ENCODE measurements at places on chromosomes 7 and 10.

GRCh38 chr10:130782467-130782866 is 529.1 kb downstream of the TCERG1L start:
- no peak for DNase-seq

DNA sequence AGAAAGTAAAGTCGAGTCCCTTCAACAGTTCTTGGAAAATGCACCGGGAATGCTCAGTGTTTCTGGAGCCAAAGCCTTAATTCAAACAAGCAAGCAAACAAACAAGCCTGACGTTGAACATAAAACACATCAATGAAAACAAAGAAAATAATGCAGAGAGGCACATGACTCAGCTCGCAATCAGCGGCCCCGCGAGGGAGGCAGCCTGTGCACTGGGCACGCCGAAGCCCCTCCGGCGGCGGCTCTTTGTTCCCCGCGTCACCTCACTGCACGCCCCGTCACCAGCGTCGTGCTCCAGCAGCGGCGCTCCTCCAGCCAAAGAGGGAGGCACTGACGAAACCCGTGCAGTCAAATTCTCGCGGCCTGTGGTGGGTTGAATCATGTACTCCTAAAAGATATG is 151.5 kb downstream of the DNAJB6 start:
- DNase-seq = no peak

DNA sequence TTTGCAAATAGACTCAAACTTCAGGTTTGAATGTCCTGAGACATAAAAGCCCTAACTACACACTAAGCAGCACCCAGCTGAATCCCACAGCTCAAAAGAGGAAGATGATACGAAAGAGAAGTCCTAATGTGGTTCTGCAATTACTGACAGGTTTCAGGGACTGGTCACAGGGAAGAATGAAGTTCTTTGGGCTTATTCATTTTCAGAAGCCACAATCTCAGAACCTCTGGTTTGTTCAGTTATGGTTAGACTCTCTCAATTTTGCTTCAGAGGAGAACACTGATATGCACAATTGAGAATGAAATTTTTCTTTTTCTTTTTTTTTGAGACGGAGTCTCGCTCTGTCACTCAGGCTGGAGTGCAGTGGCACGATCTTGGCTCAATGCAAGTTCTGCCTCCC is 94.6 kb upstream of the FAM180A start:
- DNase-seq = no peak

DNA sequence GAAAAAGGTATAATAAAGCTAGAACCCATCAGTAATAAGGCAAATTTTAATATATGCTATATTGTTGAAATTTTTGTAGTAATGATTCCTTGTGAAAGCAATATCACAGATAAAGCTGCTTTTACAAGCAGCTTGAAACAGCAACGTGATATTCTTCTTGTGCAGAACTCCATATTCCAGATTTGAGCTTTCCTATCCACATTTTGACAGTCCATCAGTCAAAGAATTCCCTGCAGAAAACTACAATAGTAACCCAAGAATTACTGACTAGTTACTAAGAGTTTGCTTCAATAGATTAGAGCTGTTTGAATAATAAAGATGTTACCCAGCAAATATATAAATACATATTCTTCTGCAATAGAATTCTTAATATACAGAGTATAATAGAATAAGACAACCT is 291.2 kb downstream of the KCND2 start:
- no peak for DNase-seq

DNA sequence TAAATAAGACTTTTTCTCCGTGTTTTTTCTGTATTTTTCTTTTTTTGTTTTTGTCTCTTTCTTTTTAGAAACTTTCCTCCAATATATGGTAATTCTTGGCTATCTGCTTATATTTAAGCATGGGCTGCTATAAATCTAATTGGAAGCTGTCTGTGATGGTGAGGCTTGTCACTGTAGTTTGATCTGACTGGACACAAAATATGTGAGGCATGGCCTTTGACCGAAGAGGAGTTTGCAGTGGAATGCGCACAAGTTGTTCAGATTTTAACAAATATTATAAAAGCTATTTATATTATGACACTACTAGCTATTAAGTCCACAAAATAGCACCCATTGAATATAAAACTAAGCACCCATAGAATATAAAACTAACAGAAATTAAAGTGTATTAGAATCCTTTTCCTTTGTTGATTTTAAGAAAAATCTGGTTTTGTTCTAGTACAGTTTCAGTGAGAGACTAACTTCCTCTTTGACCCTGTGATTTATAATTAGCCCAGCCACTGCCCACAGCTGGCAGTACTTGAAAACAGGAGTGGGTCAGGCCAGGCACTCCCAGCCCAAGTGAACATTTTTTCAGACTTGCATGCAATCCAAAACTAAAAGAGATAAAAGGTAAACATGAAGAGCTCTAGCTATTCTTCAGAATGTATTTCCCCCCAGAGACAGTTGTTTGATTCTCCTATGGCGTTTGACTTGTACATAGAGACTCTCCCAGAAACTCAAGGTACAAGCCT is 69.9 kb upstream of the FGL2 start:
- no peak for DNase-seq

GRCh38 chr10:92074126-92074887 is 150.7 kb downstream of the BTAF1 start:
- DNase-seq = no peak

GRCh38 chr7:134988161-134988560 is 1.9 kb downstream of the AGBL3 start:
- DNase-seq = no peak

- DNase-seq = no peak
Observed at GRCh38 chr10:35130663-35131062, 4.0 kb downstream of the CREM start.

DNA sequence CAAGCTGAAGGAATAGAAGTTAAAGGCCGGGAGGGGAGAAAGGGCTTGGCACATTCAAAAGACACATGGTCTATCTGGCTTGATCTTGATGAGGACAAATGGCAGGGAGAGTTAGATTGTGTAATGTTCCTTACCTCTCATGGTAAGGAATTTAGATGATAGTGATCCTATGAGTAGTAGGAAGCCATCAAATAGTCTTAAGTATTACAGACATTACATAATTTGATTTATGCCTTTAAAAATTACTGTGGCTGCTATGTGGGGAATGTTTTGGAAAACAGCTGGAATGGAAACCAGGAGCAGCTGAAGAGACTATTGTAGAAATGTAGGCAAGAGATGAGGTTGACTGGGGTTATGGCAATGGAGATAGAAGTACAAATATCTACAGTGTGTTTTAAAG is 351.3 kb upstream of the BMPER start:
- no peak for DNase-seq

DNA sequence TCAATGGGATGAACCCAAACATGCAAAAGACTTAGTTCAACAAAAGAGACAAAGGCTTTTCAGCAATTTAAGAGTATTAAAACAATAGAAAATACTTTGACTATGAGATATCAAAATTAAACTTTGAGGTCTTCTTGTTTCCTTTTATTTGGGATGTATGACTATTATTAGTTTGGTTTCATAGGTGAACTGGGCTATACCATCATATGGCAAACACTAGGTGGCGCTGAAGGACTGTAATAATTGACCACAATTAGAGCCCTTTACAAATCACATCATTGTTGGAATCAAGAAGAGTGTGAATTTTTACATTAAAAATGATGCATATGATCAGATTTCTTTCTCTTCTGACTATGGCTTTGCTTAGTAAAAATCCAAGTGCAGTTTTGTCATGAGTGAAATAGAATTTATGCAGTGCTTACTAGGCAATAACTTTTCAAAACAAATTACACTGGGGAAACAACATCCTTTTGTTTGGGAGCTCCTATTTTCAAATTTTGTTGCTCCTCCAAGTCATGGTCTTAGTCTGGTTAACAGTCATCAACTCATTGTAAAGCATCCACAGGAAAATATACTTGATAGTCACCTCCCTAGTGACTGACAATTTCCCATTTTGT is 14.7 kb upstream of the NXPH1 start:
- DNase-seq = peak; percentile 30

DNA sequence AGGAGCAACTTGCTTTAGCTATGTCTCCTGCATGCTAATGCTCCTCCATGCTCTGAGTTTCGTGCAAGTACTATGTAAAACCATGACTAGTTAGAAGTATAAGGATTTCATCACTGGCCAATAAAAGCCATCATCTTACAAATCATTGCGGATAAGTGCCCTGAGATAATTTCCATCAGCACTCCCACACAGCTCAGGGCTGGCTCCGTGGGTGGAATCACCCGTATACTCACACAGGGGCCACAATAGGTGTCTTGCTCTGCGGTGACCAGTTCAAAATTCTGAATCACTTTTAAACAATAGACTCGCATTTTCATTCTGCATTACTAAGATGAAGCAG is 227.4 kb downstream of the PARD3 start:
- DNase-seq = no peak

DNA sequence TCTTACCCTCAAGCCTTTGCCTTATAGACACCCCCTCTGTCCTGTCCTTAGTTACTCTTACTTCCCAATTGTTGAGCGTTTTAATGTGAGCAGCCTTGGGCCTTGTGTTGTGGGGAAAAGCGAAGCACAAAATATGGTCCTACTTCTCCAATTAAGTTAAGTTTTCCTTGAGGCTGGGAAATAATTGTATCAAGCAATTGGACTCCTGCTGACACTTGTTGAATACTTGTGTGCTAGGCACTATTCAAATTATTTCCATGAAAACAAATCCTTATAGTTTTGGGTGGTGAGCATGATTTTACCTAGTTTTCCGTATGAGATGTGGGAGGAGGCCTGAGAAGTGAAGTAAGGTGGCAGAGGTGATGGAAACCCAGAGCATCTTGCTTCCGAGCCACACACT is 5.4 kb upstream of the ZNF783 start:
- no peak for DNase-seq

- DNase-seq = no peak
Observed at GRCh38 chr10:95798096-95798855, 42.3 kb downstream of the ENTPD1 start.

GRCh38 chr10:129495698-129496097 is 28.7 kb downstream of the MGMT start:
- no peak for DNase-seq

GRCh38 chr10:13830385-13830784 is 243.6 kb downstream of the PRPF18 start:
- DNase-seq = no peak

- DNase-seq = no peak
Observed at GRCh38 chr10:43955002-43955596, 306.4 kb upstream of the ZNF32 start.

DNA sequence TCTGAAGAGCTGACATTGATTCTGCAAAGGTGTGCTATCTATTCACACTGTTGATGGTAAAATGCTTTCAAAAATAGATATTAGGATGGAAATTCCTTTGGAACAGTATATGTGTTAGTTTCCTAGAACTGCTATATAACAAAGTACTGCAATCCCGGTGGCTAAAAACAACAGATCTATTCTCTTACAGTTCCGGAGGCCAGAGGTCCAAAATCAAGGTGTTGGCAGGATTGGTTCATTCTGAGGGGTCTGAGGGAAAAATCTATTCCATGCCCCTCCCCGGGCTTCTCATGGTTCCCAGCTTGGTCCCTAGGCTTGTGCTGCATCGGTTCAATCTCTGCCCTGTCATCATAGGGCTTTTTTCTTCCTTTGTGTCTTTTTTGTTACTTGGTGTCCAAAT is 79.9 kb downstream of the ADD3 start:
- DNase-seq = no peak

DNA sequence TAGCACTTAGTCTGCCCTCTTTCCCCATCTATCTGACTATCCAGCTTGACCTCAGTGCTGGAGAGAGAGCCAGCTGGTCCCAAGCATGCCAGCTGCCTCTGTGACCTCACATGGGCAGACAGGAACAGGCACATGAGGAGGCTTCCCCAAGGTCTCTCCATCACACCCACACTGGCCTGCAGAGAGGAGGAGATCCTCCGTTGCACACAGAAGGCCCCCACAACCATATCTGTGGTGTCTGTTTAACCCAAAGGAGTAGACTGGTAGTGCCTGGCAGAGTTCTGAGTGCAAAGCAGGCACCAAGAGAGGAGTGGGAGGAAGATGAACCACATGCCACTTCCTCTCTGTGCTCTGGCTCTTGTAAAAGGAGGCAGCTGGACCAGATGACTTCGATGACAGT is 4.8 kb upstream of the ANK3 start:
- DNase-seq = no peak

- DNase-seq = no peak
Observed at GRCh38 chr7:28107960-28108359, 72.6 kb downstream of the JAZF1 start.

GRCh38 chr7:98470485-98471240 is 69.8 kb upstream of the BAIAP2L1 start:
- no peak for DNase-seq

GRCh38 chr10:63005246-63005645 is 127.9 kb upstream of the NRBF2 start:
- DNase-seq = no peak

GRCh38 chr10:91552274-91553095 is 80.4 kb downstream of the PPP1R3C start:
- no peak for DNase-seq

GRCh38 chr7:36393826-36394225 is 4.2 kb downstream of the ANLN start:
- no peak for DNase-seq

GRCh38 chr10:17758200-17758599 is 6.2 kb downstream of the TMEM236 start:
- DNase-seq = no peak

- DNase-seq = no peak
Observed at GRCh38 chr7:16668978-16669377, 23.0 kb downstream of the BZW2 start.

- no peak for DNase-seq
Observed at GRCh38 chr10:110706690-110707098, 62.6 kb downstream of the RBM20 start.

DNA sequence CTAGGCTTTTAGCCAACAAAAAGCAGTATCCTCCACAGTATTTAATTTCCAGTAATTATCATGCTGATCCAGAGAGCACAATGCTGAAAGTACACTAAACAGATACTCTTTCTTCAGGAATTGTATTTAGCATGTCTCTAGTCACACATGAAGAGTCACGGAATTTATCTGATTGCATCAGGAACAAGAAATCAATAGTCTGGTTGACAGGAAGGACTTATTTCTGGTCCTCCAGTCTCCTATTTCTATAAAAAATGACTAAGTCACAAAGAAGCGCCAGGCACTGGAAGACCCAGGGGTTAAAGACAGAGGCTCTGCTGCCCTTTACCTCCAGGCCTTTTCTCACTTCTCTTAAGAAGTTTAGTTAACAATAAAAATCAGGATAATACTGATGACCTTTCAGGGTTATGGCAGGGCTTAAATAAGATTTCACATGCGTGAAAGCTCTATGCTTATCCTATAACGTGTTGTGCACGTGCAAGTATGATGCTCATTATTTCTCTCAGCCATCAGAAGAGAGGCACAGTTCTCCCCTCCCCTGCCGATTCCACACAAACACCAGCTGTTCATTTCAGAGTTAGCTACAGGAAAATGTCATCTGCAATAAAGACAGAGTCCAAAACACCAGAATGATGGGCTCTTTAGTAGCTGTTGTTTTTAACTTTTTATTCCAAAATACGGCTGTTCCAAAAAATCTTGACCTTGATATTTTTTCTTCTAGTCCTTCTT is 36.9 kb downstream of the SLC26A4 start:
- no peak for DNase-seq

GRCh38 chr7:34086064-34086463 is 180.7 kb downstream of the BMPER start:
- DNase-seq = no peak
